Stimulated activated CD8-positive, alpha-beta memory T cell treated with anti-CD3 and anti-CD28 coated beads, Interleukin-7, amount 100 ng/mL, for 24 hours (primary cell): ENCODE measurements at places on chromosomes 1 and 21.

DNA sequence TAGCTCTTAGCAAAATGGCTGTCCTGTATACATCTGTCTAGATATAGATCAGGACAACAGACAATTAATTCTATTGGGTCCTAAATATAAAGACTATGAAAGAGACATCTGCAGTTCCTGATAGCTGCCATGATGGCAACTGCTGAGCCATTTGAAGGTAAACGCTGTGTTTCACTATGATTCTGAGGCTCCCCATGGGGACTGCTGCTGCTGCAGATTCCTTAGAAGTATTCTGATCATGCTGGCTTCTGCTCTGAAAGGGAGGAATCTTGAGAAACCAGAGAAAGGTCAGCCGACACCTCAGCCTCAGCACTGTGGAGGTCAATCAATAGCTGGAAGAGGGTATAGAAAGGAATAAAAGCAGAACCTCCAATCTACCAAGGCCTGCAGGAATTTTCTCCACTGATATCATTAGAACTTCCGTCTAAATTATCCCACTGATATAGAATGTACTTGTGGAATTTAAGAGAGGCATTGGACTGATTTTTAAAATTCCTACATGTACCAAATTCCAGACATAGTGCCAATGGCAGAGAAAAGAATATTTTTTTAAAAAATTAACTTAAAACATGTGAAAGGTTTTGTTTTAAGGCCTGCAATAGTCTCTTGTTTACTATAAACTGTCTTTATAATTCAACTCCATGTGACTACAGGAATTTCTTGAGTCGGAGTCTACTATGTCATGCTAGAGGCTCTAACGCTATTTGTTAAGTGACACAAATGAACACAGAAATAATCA lies 53.2 kb downstream of the DDAH1 start:
- DNase-seq: no peak

DNA sequence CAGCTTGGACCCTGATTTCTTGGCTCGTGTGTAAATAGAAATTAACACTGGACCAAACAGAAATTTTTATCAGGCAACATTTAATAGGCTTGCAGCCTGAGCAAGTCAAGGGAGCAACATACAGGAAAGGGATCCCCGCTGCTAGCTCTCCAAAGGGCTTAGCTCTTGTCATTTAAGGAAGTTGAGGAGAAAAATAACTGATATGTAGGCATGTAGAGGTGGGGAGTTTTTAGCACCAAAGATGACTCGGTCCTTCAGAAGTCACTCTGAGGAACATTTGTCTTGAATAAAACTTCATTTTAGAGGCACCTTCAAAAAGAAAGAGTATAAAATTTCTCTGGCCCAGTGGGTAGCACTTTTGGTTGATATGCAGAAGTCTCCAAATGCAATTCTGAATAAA lies 27.1 kb downstream of the GBP2 start:
- DNase-seq: no peak

- DNase-seq: no peak
Observed at GRCh38 chr1:44604157-44604955, 69.9 kb downstream of the TMEM53 start.

DNA sequence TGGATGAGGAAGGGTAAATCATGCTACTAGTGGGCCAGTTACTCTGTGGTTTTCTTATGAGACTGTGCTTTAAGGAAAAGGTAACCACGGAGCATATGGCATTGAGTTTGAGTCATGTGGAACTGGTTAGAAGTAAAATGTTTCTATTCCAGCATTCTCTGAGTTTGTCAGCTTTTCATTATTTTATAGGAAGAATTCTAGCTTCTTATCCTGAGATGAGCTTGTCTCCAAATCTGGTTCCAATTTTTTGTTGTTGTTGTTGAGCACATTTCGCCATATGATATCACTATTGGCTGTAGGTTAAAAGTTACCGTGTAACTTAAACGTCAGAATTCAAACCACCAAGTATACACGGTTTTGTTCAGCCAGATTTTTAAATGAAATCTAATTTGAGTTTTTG lies 69.9 kb downstream of the ATF6 start:
- DNase-seq: no peak

DNA sequence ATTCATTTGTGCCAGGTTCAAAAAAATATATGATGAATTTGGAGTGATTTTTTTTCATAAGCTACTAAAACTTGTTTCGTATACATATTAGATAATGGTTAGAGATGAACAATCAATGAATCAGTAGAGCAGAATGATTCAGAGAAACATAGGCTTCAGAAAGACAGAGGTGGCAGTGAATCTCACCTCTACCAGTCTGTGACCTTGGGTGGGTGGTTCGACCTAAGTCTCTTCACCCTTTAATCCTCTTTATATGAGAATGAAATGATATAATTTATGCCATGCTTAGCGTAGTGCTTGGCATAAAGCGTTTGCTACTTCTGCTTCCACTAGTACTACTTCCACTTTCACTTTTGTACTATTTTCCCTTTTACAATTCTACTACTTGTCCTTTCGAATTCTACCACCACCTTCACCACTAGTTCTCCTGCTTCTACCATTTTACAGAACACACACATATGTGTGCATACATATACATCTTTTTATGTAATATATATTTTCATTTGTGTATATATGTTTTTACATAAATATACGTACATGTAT lies 45.1 kb downstream of the FYB2 start:
- no peak for DNase-seq

DNA sequence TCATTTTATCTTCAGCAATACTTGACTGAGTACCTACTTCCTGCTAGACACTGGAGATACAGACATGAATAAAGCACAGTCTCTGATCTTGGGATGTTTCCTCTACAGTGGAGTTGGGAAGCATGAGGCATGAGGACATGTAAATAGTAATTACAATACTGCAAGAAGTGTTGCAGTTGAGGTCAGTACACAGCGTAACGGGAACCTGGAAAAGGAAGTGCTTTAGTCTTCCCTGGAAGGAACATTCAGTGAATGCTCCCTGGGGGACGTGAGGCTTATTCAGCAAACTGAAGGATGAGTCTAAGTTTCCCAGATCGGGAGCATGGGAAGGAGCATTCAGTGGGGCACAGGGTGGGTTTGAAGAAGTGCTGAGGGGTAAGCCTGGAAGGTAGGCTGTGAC lies 112.4 kb downstream of the PIK3R3 start:
- no peak for DNase-seq

GRCh38 chr1:76857973-76858372 lies 9.3 kb upstream of the ST6GALNAC5 start:
- DNase-seq: no peak

GRCh38 chr1:153217212-153217611 lies at the start of gene PRR9:
Gene PRR9, plus strand, starts transcription at chr1:153217584. Its CDS starts 561 bp downstream, at chr1:153218145.
- DNase-seq: no peak

- DNase-seq: no peak
Observed at GRCh38 chr1:175714350-175714749, 29.0 kb downstream of the TNR start.

GRCh38 chr21:17523007-17523451 lies 10.2 kb downstream of the CXADR start:
- DNase-seq: no peak

DNA sequence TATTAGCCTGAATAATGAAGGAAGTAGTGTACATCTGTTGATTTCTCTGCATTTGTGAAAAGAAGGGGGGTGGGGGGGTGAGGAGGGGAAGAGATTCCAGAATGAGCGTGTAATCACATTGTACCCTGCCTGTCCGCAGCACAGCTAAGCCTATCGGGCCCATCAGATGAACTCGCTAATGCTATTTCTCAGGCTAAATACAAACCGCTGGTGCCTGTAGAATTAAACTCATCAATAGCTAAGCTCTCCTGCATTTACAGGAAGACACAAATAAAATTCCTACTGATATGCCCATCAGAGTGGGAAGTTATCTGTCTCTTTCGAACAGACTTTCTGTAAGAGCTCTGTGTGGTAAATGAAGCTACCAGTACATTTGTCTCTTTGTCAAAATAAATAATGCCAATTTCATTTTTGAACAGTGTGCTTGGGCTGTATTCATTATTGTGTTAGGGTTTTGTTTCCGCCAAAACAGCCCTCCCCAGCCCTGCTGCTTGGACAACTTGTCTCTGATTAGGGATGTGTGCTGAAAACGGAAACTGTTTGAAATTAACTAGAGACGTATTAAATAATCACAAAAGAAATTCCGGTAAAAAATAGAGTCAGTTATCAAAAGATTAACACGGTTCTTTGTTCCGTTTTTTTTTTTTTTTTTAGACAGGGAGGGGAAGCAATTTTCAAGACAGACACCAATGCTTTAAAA lies 305.4 kb downstream of the TTLL7 start:
- no peak for DNase-seq

GRCh38 chr1:108841703-108842102 lies 15.2 kb downstream of the AKNAD1 start:
- DNase-seq: no peak

DNA sequence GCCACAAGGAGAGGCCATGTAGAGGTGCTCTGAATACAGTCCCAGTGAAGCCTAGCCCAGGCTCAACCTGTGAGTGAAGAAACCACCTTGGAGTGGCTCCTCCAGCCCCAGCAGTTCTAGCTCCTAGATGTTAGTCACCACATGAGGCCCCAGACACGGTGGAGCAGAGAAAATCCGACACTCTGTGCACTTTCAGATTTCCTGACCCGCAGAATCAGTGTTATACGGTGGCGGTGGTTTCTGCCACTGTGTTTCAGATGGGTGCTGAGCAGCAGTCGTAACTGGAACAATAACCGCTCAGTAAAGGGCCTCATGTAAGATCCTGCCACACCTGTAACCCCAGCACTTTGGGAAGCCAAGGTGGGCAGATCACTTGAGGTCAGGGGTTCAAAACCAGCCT lies 36.1 kb upstream of the ZBTB8A start:
- DNase-seq: no peak

GRCh38 chr1:198318085-198318484 lies 161.3 kb downstream of the NEK7 start:
- no peak for DNase-seq

DNA sequence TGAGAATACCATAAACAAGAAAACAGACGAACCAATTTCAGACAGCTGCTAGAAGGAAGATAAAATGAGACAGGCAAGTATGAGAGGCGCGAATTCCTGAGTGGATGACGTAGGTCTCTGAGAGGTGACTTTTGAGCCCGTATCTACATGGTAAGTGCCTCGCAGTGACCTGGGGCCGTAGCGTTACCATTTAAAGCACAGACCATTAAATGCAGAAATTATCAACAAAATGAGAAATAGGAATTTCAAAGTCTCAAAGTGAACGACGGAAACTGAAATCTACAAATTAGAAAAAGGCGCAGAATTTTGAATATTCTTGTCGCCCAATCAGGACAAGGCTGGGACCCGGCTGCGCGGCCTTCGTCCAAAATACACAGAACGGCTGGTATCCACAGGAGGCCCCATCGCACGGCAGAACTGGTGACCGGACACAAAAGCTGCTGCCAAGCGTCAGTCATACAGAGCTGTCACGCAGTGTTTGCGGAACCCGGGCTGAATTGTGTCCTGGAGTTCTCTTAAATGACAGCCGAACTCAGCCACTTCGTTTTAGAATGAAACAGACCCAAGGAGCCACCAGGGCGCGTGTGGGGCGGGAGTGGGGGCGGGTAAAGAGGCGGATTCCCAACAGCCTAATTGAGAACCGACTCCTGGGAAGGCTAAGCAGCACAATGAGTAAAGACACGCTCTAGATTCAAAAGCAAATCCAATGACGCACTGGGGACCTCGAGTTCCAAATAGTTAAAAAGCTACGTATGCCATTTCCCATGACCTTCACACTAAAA lies 13.8 kb upstream of the BOLA1 start:
- DNase-seq: peak; percentile 33

DNA sequence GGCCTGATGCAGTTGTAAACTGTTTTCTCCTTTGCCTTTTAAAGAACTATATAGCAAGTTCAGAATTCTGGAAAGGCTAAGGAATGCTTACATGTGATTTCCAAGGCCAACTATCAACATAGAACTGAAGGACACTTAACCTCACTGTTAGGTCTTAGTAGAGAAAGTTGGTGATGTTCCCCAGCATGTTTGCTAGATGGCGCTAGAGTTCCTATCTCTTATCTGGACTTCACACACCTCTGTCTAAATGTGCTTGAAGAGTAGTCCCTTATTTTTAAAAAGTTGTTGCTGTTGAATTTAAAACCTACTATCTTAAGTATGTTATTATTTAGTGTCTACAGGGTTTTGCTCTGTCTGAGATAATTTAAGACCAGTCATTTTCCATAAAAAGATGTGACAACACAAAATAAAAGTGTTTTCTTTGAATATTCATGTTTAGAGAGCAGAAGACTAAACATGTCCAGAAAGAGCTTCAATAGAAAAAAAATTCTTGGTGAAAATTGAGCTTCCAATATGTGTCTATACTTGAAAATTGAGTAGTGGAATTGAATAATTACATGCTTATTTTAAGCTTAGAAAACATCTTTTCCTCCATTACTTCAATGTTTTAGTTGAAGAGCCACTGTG lies 237.3 kb downstream of the S1PR1 start:
- no peak for DNase-seq

DNA sequence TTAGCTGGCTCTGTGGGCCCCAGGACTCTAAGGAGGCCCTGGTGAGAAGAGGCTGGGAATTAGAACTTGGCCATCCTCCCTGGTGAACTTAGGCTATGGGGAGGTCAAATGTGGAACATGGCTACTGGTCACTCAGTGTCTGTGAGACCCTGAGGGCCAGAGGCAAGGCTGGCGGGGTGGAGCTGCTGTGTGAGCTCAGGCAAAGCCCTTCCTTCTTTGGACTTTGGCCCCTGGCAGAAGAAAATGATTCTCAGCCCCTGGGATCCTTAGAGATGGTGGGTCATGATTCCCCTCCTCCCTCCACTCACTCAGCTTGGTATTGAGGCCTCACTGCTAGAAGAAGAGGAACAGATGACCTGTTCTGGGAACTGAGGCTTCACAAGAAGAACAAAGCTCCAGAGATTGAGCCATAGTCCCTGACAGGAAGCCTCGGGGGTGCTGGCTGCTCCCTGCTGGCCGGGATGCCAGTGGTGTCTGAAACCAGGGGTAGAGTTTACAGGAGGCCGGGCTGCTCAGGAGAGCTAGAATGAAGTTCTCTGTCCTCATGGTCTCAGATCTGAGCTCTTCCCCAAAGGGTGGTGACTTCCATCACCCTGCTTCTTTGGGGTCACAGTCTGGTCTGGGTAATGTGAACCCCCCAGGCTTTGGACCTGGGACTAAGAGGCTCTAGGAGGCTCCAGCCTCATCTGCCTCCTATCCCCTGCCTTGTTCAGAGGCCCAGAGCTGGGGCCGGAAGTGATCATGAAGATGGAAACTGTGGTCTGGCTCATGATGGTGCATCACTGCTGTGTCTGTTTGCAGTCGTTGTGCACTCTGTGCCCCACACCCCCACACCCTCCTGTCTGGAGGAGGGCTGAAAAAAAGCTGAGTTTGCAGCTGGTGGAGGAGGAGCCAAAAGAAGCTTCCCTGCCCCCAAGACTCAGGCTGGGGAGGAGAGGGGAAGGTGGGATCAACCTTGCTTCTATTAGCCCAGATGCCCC lies 905 bp downstream of the BTBD19 start:
- peak; percentile 68 for DNase-seq

- no peak for DNase-seq
Observed at GRCh38 chr1:172122381-172122780, 281.1 kb downstream of the DNM3 start.

DNA sequence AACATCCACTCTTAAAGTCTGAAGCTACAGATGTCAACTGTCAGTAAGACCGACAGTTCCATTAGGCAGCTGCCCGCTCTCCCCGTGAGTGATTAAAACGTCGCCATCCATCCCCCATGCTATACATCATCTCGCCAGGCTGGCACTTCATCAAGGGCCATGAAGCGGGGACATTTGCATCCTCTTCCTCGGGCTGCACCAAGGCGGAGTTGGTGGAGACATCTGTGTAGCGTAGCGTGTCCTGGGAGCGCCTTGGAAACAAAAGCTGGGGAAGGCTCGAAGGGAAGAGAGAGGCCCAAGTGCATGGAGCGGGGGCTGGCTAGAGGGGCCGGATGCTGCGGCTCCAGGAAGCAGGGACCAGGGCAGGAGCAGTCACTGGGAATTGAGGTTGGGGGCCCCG lies 250.1 kb downstream of the KAZN start:
- DNase-seq: no peak

- DNase-seq: no peak
Observed at GRCh38 chr21:35651196-35651595, 409.1 kb downstream of the SETD4 start.
